Chondrocyte (in vitro differentiated cells): ENCODE measurements at places on chromosomes 12 and 14. TPM values are rescaled to one million over a fixed set of nuclear protein-coding genes. Genes with fewer than 3 reads are reported as not detected.
A peak's percentile ranks its signal among the peaks of the same experiment; 100 is the strongest.

DNA sequence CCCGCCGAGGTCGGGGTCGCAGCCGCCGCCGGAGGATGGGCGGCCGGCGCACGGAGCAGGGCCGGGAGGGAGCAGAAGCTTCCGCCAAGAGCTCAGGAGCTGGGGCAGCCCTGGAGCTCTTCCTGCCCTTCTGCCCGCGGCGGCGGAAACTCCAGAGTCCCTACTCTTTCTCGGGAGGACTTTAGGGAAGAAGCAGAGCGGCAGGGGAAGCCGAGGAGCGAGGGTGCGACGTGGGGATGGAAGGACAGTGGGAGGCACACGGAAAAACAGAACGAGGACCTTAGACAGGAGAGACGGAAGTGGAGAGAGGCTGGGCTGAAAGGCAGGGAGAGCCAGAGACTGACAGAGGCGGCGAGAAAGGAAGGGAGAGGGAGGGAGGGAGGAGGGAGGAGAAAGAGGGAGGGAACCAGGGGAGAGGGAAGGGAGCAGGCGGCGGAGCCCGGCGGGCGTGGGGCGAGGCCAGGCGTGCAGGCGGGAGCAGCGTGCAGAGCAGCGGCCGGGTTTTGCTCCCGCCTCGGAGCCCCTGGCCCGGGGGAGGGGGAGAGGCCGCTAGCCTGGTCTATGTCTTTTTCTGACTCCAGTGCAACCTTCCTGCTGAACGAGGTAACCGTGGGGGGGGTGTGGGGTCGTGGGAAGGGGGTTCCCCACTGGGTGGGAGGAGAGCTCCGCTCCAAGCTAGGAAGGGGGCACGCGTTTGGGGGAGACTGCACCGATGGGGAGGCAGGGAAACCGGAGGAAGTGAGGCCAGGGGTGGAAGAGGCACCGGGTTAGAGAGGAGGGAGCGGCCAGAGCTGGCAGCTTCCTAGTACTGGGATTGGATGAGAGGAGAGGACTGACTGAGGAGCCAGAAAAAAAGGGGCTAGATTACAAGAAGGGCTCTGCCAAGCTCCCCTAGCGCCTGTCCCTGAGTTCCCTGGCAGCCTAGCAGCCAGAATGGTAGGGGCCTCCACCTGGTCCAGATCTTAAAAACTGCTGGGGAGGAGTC is 2.9 kb upstream of the CACNB3 start:
- peaks cover 75% of the 10 kb centered on the region for H3K4me1 ChIP-seq
- DNase-seq = no peak
- H3K27ac ChIP-seq = peak overlapping the region; percentile 97

DNA sequence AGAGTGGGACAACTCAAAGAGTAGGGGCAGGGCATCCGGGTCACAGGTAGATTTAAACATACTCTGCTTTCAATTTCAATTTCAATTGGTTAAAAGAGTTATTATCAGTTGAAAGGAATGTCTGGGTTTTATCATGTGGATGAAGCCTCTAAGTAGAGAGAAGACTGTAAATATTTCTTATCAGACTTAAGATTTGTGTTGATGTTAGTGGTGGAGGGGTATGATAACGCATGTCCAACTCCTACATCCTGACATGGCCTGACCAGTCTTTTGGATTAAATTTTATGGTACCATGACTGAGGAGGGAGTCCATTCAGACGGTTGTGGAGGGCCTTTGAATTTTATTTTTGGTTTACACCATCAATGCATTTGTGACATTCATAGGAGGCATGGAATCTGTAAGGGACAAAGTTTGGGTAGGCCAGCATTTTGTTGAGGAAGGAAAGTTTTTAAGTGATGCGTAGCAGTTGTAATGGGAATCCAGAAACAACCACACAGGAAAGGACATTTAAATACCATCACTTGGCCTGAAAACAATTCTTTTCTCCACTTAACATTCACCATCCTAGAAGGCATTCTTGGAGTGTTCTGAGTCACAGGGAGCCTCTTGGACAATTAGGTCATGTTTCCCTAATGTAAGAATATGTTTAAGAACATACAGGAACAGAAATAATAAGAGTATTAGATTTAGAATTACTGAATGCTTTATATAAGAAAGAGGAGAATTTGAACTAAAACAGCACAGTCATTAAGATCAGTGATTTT is 371.9 kb downstream of the ATP23 start:
- H3K4me1 ChIP-seq = peaks cover 49% of the 10 kb centered on the region
- H3K4me3 ChIP-seq = no peak overlapping the region
- no peaks in the 10 kb centered on the region for H3K27me3 ChIP-seq
- peak overlapping the region; percentile 78 for H3K27ac ChIP-seq

Gene KRT6A
- total RNA-seq = not detected in 3 replicates

GRCh38 chr14:104827177-104828055 is 26.5 kb downstream of the ZBTB42 start:
- no peak overlapping the region for H3K27ac ChIP-seq
- peak; percentile 91 for DNase-seq
- no peaks in the 10 kb centered on the region for H3K27me3 ChIP-seq
- no peaks in the 10 kb centered on the region for H3K36me3 ChIP-seq

DNA sequence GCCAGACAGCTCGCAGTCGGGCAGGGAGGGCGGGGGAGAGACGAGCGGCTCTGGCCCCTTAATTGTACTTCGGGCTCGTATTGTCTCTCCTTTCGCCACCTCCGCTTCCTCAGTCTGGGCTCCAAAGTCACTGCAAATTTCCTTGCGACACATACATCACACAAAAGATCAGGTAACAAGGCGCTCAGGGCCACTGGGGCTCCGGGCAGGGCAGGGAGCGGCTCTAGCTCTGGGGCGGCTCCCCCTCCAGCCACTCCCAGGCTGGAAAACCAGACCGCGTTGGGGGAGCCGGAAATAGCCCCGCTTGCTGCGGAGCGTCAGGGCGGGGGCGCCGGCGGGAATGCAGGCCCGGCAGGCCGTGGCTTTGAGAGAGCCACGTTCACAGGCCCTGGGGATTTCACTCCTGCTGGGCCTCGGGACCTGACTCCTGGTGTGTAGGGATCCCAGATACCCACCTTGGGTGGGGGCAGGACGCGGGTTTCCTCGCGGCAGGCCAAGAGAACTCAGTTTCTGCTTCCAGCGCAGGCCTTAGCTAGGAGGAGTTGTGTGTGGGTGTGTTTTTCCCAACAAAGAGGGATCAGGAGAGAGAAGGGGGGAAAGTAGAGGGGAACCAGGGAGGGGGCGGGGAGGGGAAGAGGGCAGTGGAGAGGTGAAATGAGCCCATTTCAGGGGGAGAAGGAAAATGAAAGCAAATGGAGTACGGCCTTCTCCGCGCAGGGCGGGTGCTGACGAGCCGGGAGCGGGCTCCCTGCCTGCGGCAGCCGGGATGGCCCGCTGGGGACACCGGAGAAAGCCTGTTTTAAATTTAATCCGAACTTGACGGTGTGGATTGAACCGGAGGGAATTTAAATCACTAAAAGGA is 4.4 kb upstream of the HOXC9 start:
- no peak for DNase-seq
- H3K27ac ChIP-seq = no peak overlapping the region
- H3K4me3 ChIP-seq = peak overlapping the region; percentile 69
- H3K27me3 ChIP-seq = peaks cover 86% of the 10 kb centered on the region
- peaks cover 23% of the 10 kb centered on the region for H3K4me1 ChIP-seq

Gene GPR68
- total RNA-seq = 0.42 to 4.1 TPM (median 0.46 TPM) in 3 replicates

Gene SLC24A4
- total RNA-seq = 0.29 to 0.77 TPM (median 0.37 TPM) in 3 replicates

DNA sequence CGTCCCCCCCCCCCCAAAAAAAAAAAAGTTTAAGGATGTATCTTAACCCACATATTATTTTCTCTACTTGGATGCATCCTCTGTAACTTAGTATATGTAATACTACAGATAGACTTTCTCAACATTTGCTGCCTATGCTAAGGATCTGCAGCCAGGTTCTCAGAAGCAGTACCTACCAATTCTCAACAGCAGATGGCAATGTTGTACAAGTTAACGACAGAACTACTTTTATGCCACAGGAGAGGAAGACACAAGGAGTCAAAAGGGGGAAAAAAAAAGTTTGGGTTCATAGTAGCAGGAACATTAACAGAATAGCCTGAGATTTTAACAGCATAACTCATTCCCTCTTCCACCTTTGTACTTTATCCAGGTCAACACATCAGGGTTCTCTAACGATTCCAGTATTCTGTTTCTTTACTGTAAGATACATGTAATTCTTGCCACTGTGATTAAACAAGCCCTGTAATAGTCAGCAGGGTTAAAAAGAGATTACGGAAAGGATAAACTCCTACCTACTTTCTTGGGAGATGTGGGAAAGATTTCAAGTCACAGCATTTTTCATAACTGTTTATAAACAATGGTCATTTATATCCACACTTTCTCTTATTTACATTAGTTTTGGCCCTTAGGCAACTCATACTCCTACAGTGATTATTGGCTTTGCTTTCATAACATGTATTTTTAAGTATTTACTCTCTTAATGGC is 5.7 kb upstream of the NEK9 start:
- H3K36me3 ChIP-seq = peaks cover 23% of the 10 kb centered on the region
- H3K4me1 ChIP-seq = peaks cover 16% of the 10 kb centered on the region
- DNase-seq = no peak
- peak overlapping the region; percentile 70 for H3K27ac ChIP-seq
- no peak overlapping the region for H3K4me3 ChIP-seq
- H3K27me3 ChIP-seq = no peaks in the 10 kb centered on the region

GRCh38 chr14:100673085-100673806 is 53.4 kb upstream of the DLK1 start:
- peaks cover 4% of the 10 kb centered on the region for H3K36me3 ChIP-seq
- no peak for DNase-seq
- no peak overlapping the region for H3K4me3 ChIP-seq
- H3K27me3 ChIP-seq = peaks cover 28% of the 10 kb centered on the region
- no peak overlapping the region for H3K27ac ChIP-seq

Gene GPR135
- 4.0 to 8.9 TPM (median 4.8 TPM) in 3 replicates for total RNA-seq

Gene ISCA2
- 16.6 to 18.9 TPM (median 16.9 TPM) in 3 replicates for total RNA-seq

Gene CIROP
- not detected in 3 replicates for total RNA-seq

DNA sequence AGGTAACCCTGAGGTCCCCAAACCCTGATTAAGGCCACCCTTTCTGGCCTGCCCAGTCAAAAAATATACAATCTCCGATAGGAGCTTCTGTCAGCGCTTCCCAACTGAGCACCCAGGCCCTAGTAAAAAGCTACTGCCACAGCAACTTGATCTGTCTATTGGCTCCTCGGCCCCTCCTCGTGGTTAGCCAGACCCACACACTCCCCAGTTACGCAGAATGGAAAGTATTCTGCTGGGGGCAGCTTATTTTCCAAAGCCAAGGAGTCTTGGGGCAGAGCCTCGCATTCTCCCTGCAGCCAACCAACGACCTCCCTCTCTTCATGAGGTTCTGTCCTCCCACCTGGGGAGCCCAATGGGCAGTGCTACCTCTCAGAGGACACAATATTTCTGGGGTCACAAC is 32.1 kb downstream of the FMNL3 start:
- H3K4me3 ChIP-seq = no peak overlapping the region
- no peaks in the 10 kb centered on the region for H3K36me3 ChIP-seq
- DNase-seq = no peak
- H3K27ac ChIP-seq = peak overlapping the region; percentile 100

DNA sequence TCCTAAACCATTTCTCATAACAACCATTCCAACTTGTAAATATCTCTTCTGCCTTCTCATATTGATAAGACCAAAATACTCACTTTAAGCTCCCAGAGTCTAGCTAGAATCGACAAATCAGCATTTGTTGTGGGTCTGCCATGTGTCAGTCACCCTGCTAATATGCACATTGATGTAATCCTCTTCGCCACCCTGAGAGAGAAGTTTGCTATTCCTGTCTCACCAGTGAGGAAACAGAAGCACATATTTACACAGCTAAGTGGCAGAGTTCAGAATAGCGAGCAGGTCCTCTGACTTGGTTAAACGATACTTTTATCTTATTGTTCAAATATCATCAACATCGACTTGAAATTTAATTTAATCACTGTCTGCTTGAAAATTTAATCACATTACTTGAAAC is 142.1 kb downstream of the ANO4 start:
- H3K4me1 ChIP-seq = peaks cover 6% of the 10 kb centered on the region
- no peaks in the 10 kb centered on the region for H3K36me3 ChIP-seq
- DNase-seq = no peak
- H3K27ac ChIP-seq = no peak overlapping the region
- H3K27me3 ChIP-seq = no peaks in the 10 kb centered on the region

- peaks cover 27% of the 10 kb centered on the region for H3K36me3 ChIP-seq
- H3K27ac ChIP-seq = peak overlapping the region; percentile 89
- no peak overlapping the region for H3K4me3 ChIP-seq
- no peak for DNase-seq
Observed at GRCh38 chr14:103500148-103500990, 22.3 kb downstream of the CKB start.

DNA sequence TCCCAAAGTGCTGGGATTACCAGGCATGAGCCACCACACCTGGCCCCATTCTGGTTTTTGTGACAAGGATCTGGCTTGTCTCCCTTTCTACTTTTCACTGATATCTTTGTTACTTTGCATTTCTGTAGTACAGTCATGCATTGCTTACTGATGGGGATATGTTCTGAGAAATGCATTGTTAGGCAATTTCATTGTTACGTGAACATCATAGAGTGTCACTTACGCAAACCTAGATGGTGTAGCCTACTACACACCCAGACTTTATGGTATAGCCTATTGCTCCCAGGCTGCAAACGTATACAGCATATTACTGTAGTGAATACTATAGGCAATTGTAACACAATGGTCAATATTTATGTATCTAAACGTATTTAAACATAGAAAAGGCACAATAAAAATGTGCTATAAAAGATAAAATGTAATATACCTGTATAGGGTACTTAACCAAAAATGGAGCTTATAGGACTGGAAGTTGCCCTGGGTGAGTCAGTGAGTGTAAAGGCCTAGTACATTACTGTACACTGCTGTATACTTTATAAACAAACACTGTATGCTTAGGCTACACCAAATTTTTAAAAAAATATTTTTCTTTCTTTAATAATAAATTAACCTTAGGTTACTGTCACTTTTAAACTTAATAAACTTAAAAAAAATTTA is 16.0 kb downstream of the MRPL42 start:
- peaks cover 18% of the 10 kb centered on the region for H3K36me3 ChIP-seq
- no peaks in the 10 kb centered on the region for H3K4me1 ChIP-seq
- H3K27ac ChIP-seq = no peak overlapping the region
- DNase-seq = no peak
- no peak overlapping the region for H3K4me3 ChIP-seq
- no peaks in the 10 kb centered on the region for H3K27me3 ChIP-seq

GRCh38 chr14:27427796-27428195 is 830.0 kb upstream of the NOVA1 start:
- H3K4me1 ChIP-seq = peaks cover 19% of the 10 kb centered on the region
- no peaks in the 10 kb centered on the region for H3K36me3 ChIP-seq
- no peak overlapping the region for H3K4me3 ChIP-seq

Gene TAS2R9
- 0.53 TPM in 1 of 3 replicates, not detected in the others for total RNA-seq

GRCh38 chr12:45666396-45666795 is 63.1 kb upstream of the ARID2 start:
- no peaks in the 10 kb centered on the region for H3K36me3 ChIP-seq
- DNase-seq = no peak
- peaks cover 3% of the 10 kb centered on the region for H3K4me1 ChIP-seq
- peaks cover 17% of the 10 kb centered on the region for H3K27me3 ChIP-seq
- H3K27ac ChIP-seq = no peak overlapping the region

DNA sequence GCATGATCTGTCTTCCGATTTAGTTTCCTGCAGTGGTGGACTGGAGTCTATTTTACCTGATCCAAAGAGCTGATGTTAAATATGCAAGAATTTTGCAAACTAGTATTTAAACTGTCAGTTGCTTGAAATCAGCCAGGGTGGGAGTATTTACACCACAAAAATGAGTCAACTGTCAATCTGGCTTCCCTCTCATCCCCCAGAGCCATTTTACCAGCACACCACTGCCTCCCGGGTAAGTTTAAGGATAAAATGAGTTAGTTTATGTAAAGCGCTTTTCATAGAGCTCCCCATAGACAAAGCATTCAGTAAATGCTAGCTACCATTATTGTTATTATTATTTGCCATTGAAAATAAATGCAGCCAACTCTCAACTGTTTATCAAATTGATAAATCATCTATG is 106.3 kb upstream of the FRMD6 start:
- H3K36me3 ChIP-seq = no peaks in the 10 kb centered on the region
- no peak overlapping the region for H3K4me3 ChIP-seq
- peak overlapping the region; percentile 98 for H3K27ac ChIP-seq
- H3K4me1 ChIP-seq = peaks cover 60% of the 10 kb centered on the region
- no peak for DNase-seq
